AG04449 (cell line): ENCODE measurements at places on chromosomes 4 and X.

DNA sequence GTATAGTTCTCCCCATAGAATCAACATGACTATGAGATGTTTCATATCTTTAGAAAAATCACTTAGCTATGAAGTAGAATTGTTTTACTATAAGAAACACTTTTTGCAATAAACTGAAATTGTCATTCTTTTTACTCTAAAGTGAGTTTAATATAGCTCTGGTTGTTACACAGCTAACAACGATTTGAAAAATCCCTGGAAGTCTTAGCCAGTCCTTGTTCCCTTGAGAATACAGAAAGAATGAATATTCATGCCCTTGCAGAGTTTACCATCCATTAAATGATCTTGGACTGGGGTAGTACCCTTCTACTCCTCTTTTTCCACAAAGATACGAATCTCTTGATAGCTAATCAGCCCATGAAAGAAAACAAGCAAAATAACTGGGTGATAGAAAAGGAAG lies 141.8 kb downstream of the JADE1 start:
- no peak for DNase-seq

DNA sequence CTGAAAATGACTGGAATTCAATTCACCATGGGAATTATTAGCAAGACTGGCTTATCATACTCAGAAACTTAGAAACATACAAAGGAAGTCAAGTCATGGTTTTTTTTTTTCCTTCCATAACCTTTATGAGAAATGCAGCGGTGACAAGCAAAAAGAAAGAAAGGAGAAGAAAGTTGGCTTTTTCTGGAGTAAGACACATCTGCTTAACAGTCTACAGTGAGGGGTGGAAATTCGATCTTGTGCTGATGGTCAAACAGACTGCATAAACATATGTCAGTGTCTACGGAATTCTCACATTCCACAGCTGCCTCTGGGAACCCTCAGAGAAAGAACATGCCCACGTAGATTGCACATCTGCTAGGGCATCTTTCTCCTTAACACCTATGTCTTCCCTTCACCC lies 54.6 kb downstream of the PROM1 start:
- DNase-seq = peak; percentile 40

DNA sequence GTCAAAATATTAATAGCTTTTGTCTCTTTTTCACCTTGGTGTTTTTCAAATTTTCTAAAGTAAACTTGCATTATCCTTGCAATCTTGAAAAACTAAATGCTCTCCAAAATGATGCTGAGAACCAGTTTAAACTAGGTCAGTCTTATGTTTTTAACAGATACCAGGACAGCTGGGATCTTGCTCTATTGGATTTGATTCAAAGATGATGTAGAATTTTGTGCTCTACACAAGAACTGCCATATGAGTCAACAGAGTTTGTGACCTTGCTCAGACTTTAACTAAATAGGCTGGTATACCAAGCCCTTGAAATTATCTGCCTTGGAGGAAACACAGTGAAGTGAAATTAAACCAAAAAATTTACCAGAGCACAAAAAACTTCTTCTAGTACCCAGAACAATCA lies 991.1 kb downstream of the STPG2 start:
- DNase-seq = no peak

DNA sequence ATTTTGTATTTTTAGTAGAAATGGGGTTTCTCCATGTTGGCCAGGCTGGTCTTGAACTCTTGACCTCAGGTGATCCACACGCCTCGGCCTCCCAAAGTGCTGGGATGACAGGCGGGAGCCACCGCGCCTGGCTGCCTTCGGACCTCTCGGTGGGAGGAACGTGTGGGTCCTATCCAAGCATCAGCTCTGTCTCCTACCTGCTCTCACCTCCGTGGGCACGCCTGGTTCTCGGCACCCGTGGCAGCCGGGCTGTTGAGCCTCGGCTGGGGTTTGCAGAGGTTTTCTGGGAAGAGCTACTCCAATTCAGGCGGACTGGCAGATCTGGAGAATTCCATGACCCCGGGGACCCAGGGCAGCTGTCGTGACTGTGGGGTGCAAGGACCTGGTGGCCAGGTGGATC lies 23.6 kb upstream of the PPP2R3B start:
- no peak for DNase-seq

DNA sequence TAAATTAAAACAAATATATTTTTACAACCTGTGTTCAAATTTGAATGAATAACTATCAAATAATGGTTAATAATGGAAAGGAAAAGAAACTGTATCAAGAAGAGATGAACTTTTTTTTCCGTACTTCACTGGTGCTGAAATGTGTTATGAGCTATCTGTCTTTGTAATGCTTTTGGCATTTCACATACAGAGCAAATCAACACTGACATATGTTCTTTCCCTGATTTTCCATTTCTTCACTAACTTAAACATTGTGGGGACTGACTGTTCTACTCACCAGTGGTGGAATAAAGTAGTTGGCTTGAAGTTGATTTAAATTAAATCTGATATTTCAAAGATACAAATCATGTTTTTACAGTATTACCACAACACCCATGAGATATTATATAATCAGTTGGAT lies 304.0 kb upstream of the BMP3 start:
- no peak for DNase-seq

- peak; percentile 62 for DNase-seq
Observed at GRCh38 chr4:10093801-10094552, 22.6 kb downstream of the WDR1 start.

- no peak for DNase-seq
Observed at GRCh38 chr4:68569466-68570121, 6.5 kb downstream of the UGT2B17 start.

GRCh38 chr4:23884741-23885140 lies 5.1 kb downstream of the PPARGC1A start:
- no peak for DNase-seq

DNA sequence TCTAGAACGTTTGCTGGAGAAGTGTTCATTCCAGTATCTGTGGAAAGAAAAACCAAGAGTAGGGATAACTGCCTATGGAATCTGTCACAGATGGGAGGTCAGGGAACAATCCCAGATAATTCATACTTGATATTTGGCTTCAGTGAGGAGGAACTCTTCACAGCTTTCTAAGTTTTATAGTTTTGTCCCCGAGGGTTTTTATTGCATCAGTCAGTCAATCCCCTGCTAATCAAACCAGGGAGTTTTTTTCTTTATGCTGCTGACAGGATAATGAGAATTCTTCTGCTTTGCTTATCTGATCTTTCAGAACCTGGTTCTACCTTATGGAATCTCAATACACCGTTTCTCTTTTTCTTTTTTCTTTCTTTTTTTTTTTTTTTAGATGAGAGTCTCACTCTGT lies 633 bp upstream of the TRIML2 start:
- DNase-seq = no peak

- DNase-seq = no peak
Observed at GRCh38 chr4:8571702-8572685, 8.2 kb upstream of the GPR78 start.

- no peak for DNase-seq
Observed at GRCh38 chrX:2483398-2484060, 17.2 kb downstream of the DHRSX start.

DNA sequence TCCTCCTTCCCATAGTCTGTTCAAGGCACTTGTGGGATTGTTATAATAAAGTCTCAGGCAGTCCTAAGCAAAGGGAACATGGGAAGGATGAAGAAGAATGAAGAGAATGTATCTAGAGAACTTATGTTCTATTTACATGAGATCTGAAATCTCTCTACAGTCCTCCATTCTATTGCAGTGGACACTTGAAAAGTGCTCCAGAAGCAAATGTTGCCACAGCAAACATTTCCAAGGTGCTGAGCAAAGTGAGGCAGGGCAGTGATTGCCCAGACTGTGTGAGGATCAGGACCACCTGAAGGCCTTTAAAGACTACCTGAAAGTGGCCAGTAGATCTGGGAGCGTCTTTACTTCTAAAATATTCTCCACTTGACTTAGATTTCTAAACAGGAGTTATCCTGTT lies 203.5 kb downstream of the RBM46 start:
- no peak for DNase-seq

DNA sequence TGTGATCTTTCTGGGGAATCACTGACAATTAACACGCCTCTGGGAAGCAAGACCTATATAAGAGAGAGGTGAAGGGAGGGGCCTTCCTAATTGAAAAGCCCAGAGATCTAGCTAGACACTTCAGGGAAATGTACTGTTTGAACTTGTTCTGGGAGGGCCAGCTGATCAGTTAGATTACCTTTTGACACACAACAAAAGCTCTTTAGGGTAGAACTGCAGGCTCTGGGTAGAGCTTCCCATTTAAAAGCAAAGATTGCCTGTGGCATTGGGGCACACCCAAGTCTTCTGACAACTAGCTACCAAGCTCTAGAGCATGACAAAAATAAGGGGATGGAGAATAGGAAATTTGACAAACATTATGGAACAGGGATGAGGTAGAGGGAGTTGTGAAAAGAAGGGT lies 26.3 kb downstream of the AREG start:
- DNase-seq = no peak

DNA sequence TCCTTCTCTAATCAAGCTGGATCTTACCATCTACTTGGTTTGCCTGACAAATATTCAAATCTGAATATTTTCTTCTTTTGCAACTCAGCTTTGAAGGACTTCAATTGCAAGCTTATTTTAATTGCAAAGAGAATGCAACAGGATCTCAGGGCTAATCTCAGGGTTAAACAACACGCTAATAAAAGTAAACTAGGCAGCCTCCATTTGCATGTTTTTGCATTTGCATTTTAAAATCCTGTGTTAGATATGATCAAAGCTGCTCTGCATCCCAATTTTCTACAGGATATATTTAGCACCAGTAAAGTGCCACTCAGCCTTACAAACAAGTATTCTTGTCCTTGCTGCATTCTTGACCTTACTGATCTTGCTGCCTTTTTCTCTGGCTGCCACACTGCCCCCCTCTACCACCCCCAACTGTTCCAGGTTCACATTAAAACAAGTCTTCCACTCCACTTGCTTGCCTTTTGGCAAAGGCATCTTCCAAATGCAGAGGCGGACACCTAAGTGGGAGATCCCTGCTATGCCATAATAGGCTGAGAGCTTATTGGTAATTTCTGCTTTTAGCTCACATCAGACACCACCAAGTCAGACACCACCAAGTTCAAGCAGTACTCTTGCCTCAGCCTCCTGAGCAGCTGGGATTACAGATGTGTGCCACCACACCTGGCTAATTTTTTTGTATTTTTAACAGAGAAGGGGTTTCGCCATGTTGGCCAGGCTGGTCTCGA lies 48.1 kb downstream of the GPRIN3 start:
- no peak for DNase-seq

DNA sequence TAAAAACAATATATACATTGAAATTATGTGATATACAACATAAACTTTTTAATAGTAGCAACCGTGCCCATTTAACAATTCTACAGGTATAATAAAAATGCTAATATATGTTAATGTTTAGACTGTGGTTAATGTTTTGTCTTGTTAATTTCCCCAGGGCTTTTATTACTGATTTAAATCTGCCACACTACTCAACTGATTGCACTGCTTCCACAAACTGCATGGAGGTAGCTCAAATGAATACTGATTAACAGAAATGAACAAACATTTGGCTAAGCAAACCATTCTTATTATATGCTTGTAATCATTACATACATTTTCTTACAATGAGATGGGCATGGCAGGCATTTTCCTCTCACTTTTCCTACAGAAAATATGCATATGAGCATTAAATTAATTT lies 275.9 kb downstream of the GPC3 start:
- DNase-seq = no peak

- DNase-seq = no peak
Observed at GRCh38 chrX:122026665-122027064, 979.3 kb downstream of the GLUD2 start.

DNA sequence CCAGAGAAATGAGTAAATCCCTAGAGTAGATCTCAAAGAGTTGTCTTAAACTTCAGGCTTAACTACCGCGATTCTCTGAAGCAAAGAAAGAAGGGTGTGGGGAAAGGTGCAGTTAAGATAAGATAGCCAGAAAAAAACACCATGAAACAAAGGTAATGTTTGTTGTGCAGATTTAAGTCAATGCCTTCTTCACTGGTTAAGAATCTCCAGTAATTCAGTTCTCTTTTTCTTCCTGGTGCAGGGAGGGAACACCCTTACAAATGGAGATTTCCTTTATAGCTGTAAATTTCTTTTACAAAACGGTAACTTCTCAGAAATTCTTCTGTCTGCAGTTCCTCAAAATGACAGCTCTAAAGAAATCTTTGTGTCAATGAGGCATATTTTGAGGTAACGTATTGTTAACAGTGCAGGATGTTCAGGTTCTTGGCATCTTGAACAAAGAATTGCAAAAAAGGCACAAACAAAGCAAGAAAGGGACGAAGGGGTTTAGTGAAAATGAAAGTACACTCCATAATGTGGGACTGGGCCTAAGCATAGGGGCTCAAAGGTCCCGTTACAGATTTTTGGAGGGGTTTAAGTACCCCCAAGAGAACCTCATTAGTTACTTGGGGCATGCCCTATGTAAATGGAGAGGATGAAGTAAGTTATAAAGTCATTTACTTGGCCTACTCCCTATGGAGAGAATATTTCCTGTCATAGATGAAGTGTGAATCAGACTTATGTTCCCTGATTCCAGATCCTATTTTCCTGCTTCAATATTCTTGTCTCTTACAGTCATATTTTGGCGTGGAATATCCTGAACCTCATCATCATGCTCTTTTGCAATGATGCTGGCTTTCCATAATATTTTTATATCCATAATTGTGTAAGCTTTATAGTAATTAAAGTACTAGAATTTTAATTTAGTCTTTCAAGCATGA lies 492.0 kb downstream of the PCDH11X start:
- DNase-seq = no peak

DNA sequence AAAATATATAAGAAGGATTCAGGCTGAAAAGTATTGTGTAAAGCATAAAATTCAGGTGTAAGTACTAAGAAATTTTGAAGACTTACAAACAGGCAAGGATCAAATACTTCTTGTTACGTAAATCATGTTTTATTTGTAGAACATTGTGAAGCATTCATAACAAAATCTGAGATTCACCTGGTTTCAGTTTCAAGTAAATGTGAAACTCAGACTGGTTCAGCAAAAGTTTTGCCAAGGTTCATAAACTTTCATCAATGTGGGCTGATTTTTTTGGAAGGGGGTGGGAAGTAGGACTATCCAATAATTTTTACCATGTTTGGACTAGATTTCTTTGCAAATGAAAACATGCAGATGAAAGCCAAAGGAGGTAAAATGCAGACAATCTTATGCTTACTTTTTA lies 527.7 kb downstream of the ANKRD50 start:
- no peak for DNase-seq
